Aorta (tissue), 5 donors: ENCODE measurements at places on chromosomes 7 and 10.

GRCh38 chr7:73544678-73545077 lies 12.8 kb downstream of the BCL7B start:
- DNase-seq, result no peak

GRCh38 chr10:102135956-102136526 lies 3.2 kb downstream of the PPRC1 start:
- DNase-seq, result no peak

DNA sequence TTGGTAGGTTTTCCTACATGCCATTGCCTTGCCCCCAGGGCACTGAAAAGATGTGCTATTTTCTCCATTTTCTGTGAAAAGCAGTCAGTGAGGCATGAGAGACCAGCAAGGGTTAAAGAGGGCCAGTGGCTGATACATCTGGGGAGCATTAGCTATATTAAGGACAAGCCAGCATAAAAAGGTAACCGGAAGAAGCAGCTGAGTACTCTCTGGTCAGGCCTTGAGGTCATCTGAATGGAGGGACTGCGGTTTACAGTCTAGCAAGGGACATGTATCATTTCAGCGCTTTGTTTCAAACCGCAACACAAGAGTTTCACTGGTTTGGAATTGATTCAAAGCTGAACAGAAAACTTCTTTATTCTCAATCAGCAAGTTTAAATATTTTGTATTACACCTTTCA lies 120.4 kb downstream of the EPDR1 start:
- no peak for DNase-seq

GRCh38 chr10:110162741-110163145 lies 44.7 kb upstream of the MXI1 start:
- no peak for DNase-seq

- DNase-seq, result no peak
Observed at GRCh38 chr7:41861642-41862041, 158.8 kb upstream of the INHBA start.

DNA sequence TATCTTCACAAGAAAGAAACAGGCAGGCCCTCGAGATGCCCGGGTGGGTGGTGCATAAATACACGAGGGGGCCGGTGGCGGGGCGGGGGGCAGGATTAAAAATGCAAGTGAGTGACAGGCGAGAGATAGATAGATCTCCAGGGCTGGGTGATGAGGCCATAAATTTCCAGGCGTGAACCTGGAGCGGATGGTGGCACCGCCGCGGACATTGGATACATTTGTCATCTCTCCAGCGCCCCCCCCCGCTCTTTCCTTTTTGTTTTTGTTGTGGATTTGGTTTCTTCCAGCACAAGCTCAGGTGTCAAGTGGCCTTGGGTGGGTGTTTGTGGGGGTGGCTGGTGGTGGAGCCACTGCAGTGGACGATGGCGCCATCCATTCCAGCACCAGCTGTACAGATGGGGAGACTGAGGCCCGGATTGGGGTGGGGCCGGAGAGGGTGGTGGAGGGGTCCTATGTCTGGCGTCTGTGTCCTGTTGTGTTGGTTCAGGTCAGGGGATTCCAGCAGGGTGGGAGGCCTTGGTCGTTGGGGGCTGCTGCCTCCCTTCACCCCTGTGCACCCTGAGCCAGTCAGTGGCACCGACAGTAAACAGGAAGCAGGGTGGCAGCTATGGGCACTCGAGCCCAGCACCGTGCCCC lies 2.9 kb downstream of the ELFN1 start:
- peak; percentile 29 for DNase-seq

DNA sequence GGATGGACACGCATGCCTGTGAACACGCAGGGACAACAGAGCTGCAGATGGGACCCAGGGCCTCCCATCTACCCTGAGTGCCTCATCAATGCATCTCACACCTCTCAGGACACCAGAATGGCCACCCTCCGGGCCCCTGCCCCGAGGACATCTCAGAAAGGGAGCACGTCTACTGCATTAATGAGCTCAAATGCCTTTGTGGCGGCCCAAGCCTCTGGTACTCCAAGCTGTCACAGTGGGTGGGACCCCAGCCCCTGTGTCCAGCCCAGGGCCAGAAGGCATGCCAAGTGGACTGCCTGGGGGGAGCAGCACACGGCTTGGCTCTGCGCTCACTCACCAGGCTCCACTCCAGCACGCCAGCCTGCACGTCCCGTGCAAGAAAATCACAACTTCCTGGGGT lies 52.0 kb downstream of the TCERG1L start:
- no peak for DNase-seq

DNA sequence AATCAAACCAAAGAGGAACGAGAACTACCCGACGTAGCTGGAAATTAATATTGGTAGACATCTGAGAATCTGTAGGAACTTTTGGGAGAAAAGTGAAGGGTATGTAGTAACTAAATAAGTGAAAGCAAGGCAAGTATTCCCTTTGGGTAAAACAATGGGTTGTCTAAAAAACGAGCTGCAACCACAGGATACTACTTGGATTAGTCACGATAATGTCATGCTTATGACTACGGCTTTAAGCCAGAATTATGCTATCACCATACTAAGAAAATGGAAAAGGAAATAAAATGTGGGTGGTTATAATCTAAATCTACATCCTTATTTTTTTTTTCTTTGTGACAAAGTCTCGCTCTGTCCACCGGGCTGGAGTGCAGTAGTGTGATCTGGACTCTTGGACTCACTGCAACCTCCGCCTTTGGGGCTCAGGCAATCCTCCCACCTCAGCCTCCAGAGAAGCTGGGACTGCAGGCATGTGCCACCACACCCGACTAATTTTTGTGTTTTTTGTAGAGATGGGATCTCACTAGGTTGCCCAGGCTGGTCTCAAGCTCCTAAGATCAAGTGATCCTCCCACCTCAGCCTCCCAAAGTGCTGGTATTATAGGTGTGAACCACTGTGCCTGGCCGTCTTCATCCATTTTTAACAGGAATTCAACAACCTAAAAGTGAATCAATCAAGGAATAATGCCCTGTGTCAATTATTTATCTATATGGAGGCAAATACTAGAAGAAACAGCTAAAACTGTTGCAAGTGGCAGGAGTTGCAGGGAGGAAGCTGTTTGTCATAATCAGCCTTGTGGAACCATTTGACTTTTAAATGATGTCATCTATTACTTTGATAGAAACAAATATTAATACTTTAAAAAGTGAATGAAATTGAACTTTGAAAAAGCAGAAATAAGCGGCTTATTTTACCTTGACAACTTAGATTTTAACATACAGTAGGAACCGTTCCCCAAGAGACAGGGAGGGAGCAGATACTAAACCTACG lies 189.3 kb downstream of the PRPF18 start:
- DNase-seq, result no peak

GRCh38 chr7:35728412-35729060 lies 33.6 kb upstream of the HERPUD2 start:
- DNase-seq, result no peak
